NCI-H774 (cell line): ENCODE measurements at places on chromosomes 3 and 15.
A peak's percentile ranks its signal among the peaks of the same experiment; 100 is the strongest.

GRCh38 chr3:70264122-70264780 is 48.2 kb downstream of the MDFIC2 start:
- peak; percentile 13 for DNase-seq

DNA sequence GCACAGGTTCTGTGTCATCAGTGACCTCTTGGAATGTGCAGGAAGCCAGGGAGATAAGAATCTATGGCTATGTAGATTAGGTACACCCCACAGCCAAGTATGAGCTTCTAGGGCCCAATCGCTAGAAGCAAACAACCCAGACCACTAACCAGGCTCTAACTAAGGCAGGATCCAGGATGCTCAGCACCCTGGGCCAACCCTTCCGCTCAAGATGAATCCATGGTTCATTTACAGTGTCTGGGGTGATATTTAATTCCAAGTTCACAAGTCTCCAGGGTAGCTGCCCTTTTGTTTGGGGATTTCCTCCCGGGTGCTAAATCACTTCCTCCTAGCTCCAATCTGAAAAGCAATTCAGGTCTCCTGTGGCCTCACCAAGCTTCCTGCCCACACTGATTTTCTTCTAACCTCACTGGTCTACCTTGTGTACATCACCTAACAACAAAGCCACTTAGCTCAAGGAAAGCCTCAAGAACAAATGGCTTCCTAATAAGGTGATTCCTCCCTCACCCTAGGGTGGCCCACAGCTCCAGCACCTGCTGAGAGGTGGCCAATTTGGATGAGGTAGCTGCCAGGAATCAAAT is 2.4 kb downstream of the EHD4 start:
- DNase-seq: no peak

DNA sequence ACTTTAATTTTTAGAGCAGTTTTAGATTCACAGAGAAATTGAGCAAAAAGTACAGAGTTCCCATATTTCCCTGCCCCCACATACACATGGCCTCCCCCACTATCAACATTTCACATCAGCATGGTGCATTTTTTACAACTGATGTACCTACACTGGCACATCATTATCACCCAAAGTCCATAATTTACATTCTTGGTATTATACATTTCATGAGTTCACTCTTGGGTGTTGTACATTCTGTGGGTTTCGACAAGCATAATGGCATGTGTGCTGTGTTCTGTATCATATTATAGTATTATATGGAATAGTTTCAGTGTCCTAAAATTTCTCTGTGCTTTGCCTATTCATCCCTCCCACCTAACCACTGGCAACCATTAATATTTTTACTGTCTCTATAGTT is 419.8 kb upstream of the THBS1 start:
- DNase-seq: no peak

- DNase-seq: no peak
These were observed 2.7 kb upstream of the PCCB start for GRCh38 chr3:136247436-136247835.

DNA sequence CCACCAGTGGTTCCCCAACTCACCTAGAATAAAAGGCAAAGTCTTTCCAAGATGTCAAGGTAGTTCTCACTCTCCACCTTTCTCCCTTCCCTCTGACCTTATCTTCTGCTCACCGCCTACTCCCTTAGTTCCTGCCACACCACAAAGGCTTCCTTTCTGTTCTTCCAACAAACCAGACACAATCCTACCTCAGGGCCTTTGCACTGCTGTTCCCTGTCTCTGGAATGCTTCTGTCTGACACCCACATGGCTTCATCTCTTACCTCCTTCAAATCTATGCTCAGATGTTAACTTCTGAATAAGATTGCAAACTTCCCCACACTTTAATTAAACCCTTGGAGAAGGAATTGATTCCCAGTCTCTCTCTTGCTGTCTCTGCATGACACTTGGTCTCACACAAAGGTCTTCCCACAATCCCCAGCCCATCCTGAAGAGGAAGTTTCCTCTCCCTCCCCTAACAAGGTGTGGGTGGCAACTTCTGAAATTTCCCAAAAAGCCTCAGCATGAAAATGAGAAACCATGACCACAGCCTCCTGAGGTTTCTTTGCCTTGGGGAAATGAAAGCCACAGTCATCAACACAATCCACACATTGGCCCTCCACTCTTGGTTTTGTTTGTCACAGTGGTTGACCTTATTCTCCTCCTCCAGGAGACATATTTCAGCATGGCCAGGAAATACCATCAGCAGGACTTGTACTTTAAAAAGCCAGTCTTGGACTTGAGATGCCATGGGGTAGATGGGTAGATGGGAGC is 3.0 kb upstream of the RYK start:
- no peak for DNase-seq

GRCh38 chr3:81744366-81744765 is 17.1 kb downstream of the GBE1 start:
- no peak for DNase-seq

GRCh38 chr3:66041116-66041515 is 2.4 kb upstream of the MAGI1 start:
- DNase-seq: no peak

DNA sequence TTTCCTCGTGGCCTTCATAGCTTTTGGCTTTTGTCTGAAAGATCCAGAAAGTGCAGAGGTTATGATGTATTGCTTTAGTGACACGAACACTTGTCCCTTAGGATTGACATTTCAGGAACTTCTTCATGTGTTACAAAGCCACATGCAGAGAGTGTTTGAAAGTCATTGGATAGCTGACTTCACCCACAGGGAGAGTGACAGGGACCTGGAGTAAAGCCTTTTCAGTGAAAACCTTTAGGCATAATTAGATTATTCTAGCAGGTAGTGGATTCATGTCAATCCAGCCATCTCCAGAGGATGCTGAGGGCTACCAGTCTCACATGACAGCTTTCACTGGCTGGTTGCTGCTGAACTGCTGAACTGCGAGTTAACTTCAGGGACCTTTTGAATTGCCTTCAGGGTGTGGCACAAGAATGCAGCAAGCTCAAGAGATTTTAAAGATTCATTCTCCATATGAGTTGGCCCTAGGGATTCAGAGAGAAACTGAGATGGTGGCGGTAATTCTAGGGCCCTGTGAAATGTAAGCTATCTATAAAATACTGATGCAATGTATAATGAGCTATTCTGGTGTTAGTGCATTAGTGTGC is 267.0 kb upstream of the GOLIM4 start:
- no peak for DNase-seq

DNA sequence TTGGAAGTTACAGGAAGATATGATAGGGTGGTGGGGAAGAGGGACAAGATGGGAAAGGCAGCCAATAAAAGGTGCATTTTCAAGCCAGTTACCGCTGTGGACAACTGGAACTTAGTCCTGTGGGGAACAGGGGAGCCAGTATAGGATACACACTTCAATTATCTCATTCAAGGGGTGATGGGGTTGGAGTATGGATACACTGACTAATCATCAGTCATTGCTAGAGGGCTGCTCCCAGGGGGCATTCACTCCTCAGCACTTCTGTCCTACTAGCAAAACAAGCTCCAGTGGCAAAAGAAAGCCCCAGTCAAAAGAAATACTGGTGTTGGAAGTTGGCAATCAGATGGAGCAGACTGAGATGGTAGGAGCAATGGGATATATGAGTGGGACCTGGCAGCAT is 183.4 kb upstream of the GADL1 start:
- DNase-seq: no peak

- DNase-seq: no peak
These were observed 125.6 kb downstream of the FRMD5 start for GRCh38 chr15:44069489-44069888.

GRCh38 chr3:58055314-58055713 is 47.1 kb downstream of the FLNB start:
- DNase-seq: no peak

DNA sequence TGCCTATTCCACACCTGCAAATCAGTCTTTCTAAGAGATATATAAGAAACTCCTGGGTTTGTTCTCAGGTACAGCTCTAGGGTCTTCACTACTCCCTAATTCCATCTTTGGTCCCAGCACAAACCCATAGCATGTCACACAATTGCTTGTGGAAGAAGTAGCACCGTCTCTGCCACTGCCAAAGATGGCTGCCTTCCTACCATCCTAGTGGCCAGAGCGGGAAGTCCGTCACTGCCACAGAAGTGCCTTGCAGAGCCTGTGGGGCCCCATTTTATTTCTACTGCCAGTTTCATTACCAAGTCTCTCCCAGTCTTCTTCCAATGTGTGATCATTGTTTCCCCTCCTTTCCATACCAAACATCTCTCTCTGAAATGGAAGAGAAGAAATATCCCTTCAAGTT is 107.6 kb downstream of the CD47 start:
- no peak for DNase-seq

- DNase-seq: no peak
These were observed 246.2 kb downstream of the SV2B start for GRCh38 chr15:91346259-91346658.

DNA sequence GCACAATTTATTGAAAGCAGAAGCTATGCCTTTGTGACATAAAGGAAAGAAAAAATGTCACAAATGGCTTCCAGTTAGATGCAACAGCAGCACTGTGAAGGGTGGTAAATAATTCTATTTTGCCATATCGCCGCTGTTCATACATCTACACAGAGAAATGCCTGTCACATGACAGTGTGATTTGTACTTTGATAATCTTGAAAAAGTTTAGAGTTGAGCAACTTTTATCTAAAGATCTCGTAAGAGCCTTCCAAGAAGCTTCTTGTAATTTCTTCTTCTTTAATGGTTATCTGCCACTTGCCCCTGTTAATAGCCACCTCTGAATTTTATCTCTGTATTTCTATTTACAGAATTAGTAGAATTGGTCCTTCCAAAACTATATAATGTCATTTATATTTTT is 192.3 kb downstream of the ATP8B4 start:
- DNase-seq: no peak

DNA sequence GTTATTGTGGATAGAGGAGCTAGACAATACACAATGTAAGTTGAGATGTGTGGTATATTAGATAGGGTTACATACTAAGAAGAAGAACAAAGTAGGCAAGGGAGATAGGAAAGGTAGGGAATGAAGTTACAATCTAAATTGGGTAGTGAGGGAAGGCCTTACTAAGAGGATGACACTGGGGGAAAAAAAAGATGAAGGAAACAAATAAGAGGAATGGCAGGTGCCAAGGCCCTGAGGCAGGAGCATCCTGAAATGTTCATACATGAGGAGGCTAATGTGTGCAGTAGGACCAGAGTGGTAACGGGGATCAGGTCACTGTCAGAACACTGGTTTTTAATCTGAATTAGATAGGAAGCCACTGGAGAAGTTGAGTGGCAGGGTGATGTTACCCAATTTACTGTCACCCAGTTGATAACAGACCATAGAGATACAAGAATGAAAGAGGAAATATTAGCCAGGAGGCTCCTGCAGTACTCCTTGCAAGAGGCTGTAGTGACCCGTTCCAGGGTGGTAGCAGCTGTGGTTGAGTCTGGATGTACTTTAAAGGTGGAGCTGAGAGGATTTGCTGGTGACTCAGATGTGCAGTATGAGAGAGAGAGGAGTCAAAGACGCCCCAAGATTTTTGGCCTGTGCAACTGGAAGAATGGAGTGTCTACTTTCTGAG is 14.4 kb downstream of the RTP1 start:
- no peak for DNase-seq

GRCh38 chr3:179233043-179233442 is 17.9 kb downstream of the KCNMB3 start:
- no peak for DNase-seq

- DNase-seq: no peak
These were observed 505.1 kb downstream of the FHIT start for GRCh38 chr3:60746043-60746638.

DNA sequence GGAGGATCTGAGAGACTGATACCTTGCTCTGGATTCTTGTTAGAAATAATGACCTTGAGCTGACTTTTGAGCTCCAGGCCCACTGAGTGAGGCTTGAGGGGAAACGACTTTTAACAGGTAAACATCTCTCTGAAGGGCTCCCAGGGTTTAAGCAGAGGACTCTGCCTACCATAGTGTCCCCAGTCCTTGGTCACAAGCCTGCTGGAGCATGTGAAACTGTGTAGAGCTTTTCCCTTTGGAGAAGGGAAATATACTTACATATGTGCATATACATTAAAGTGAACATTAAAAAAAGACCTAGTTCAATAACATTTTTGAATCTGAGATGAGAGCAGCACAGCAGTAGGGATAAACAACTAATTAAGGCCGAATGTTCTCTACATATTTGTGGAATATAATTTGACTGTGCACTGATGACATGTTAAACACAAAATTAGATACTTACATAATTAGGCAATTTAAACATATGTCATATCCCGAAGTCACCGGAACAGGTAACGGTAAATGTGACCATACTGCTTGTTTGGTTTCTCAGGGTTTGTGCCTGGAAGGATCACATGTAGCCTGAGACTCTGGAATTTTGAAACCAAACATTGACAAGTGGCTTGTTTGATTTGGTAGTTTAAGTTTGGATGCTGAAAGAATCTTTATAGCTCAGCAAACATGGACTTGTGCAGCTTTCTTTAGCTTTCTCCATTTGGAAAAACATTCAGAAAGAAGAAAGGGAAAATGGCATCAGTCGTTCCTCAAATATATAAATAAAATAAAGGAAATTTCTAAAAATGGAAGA is 266.1 kb upstream of the C2CD4B start:
- DNase-seq: no peak

DNA sequence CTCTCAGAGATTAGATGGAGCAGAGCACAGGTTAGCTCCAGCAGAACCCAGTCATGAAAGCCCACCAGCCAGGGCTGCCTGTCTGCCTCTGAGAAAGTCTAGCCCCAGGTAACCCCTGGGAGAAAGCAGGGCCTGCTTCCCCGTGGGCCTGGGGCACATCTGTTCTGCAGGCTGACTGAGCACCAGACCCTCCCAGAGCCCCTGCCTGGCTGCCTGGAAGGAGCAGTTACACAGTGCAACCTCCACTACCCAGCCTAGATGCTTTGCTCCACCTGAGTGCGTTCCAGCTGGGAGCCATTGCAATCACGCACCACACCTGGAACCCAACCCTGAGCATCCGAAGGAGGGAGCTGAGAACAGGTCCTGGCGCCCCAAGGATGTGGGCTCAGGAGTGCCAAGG is 24.7 kb upstream of the OR5K4 start:
- no peak for DNase-seq

DNA sequence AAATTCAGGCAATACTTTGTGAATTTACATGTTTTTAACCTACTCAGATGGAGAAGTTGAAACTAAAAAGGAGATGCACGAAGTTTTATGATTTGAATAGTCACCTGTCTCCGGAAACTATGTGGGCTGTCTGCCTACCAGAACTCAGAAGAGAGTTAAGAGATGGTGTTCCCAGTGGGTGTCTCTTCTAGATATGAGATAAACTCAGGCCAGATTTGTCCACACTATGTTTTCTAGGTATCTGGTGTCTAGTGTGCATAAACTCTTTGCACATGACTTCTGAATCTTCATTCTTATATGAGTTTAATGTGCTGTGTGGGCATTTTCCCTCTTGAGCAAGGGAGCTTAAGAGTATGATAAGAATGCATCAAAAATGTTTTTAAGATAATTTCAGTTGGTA is 222.8 kb downstream of the FOXP1 start:
- DNase-seq: no peak
